Lower lobe of right lung (tissue), 2 donors: ENCODE measurements at places on chromosomes 3 and 15. TPM values are rescaled to one million over a fixed set of nuclear protein-coding genes. Genes with fewer than 3 reads are reported as not detected.

DNA sequence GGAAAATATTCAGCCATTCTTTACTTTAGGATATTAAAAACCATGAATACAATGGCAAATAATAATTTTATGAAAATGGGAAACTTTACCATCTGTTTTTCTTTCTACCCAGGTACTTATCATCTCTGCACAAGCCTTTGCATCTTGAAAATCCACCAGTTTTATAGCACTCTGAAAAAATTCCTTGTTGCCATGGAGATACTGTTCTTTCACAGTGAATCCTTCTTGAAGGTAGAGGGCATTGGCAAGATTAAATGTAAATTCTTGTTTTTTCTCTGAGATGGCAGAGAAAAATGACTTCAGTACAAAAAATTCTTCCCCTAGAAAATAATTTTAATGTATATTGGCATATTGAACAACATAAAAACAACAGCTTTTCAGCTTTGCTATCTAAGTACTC is 6.9 kb downstream of the SERPINI2 start:
- no peak for DNase-seq

Gene KCNMB3
- total RNA-seq, result 2.9 TPM

Gene SAMD7
- not detected for total RNA-seq

Gene WNT7A
- 4.1 TPM for total RNA-seq

DNA sequence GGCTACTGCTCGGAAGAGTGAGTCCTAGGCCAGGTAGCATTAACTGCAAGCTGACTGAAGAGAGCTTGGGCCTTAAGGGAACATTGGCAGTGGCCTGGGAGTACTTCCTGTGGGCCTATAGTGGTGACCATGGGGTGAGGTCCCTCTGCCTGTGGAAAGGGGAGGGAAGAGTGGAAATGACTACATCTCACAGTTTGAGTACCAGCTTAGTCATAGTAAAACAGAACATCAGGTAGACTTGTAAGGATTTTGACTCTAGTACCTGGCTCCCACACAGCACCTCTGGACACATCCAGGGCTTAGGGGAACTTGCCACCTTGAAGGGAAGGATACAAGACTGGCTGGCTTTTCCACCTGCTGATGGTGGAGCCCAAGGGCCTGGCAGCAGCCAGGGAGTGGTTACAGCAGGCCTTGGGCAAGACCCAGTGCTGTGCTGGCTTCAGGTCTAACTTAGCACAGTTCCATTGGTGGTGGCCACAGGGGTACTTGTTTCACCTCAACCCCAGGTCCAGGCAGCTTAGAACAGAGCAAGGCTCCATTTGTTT is 147.8 kb downstream of the SLC9A9 start:
- DNase-seq, result no peak
